ENCODE measurements at places on chromosomes 5 and 9.

DNA sequence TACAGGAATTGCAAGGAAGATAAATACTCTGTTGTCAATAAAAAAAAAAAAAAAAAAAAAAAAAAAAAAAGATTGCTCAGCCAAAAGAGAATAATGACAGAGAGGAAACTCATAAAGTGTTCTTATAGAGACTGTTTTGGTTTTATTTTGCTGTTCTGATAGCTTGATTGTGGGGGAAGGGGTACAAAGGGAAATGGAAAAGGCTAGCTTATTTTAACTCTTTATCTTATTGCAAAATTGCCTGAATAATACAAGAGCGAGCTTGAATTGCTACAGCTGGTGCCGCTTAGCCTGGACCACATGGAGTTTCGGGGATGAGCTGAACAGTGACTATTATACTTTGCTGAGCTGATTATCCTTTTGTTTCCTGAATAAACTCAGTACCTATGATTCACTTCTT is 31.0 kb upstream of the SHISAL2B start:
- no peak for DNase-seq

DNA sequence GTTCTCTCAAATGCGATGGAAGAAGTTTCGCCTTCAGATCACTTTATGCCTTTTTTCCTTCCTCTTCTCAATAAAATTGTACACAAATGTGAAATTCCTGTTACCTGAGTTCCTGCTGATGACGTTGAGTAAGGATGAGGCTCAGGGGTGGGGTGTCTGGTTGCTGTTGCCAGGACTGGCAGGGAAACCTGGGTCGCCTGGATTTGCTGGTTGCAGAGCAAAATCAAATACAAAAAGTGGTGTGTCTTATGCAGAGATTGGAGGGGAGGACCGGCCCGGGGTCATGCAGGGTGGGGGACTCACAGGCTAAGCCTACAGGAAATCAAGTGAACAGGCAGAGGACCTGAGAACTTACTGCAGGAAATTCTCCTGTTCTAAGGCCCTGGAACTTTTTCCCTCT is 39.2 kb downstream of the ANXA2R start:
- DNase-seq = no peak

DNA sequence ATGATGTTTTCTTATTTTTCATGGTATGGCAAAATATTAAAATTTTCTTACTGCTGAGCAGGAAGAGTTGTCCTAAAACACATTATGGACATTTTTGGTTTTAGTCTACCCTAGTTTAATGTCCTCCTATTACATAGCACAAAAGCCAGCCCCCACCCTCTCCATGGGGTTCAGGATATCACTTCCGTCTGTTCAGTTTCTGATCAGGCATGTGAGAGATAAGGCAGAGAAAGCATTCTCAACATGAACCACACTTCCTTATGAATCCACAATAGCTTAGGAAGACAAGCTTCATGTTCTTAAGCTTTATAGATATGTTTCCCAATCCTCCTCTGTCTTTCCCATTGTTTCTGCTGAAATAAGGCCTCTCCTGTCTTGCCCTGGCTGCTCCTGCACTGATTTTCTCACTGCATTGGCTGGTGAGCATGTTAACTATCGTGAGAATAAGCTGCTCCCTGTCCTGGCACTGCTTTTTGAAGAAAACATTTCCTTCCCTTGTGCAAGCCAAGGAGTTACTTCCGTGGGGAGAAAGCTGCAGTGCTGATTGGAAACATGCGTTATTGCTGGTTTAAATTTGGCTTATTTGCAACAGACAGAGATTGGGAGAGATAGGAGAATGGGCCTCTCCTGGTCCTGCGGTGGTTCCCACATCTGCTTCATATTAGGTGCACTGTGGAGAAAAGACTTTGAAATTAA is 260.3 kb upstream of the RPS23 start:
- no peak for DNase-seq

- DNase-seq = no peak
Measured at GRCh38 chr5:60700416-60700757, 421 bp upstream of the DEPDC1B start.

- no peak for DNase-seq
Measured at GRCh38 chr9:92644278-92644677, 25.7 kb downstream of the IPPK start.

- DNase-seq = no peak
Measured at GRCh38 chr9:35424356-35425352, 65.3 kb upstream of the RUSC2 start.

DNA sequence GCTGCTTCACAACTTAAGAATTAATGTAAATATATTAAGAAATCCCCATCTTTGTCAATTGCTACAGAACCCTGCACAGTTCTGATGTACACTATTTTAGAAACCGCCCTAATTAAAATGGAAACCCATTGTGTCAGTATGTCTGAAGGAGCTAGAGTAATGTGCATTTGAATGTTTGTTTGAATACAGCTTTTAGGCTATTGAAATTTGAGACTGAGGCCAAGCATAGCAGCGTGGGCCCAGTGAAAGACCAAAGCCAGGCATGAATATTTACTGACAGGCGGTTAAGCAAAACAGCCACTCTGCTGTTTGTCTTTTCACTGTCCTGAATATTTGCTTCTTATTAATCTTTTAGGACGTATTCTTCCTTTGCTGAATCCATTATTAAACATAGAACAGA is 252.3 kb downstream of the IZUMO3 start:
- no peak for DNase-seq

- DNase-seq = peak; percentile 71
Measured at GRCh38 chr9:33942471-33943083, 106.1 kb downstream of the UBAP2 start.

GRCh38 chr5:59583810-59584562 is 309.5 kb downstream of the PDE4D start:
- DNase-seq = no peak

DNA sequence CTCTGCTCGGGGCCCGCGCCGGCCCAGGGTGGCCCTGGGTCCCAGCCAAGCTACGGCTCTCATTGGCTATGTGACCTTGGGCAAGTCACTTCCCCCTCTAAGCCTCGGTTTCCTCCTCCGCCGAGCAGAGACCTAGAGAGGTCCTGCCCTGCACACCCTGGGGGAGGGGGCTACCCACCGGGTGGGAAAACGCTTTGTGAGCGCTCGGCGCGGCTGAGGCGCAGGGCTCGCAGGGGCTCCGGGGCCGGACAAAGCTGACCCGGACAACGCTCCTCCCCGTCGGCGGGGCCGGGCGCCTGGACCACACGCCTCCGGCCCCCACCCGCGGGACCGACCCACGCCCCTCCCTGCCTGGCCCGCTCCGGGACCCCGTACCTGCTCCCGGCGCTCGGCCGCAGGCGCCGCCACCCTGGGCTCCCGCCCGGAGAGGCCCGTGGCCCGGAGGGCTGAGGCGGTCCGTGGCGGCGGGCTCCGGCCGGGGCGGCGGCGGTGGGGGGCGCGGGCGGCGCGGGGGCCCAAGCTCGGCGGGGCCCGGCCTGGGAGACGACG is 85.7 kb upstream of the MELK start:
- no peak for DNase-seq

Data from AG04449 (cell line).